ENCODE measurements at places on chromosomes 3 and 15.

- DNase-seq, result no peak
Measured at GRCh38 chr15:43316016-43316970, 14.1 kb downstream of the LCMT2 start.

DNA sequence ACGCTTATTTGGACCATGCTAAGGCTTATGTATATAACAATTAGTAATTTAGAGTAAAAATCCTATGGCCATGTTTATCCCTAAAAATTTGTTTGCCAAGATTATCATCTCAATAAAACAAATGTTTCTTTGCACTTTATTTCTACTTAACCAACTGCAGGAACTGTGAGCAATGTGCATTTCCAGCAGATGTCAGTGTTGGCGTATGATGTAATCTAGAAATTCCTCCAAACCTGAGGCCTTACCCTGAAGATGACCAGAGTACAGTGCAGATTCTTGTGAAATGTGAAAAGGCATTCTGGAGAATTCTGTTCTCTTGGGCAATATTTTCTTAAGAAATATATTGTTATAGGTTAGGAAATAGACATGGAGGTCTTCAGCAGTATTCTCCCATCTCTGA is 205.9 kb downstream of the MBNL1 start:
- DNase-seq, result no peak

DNA sequence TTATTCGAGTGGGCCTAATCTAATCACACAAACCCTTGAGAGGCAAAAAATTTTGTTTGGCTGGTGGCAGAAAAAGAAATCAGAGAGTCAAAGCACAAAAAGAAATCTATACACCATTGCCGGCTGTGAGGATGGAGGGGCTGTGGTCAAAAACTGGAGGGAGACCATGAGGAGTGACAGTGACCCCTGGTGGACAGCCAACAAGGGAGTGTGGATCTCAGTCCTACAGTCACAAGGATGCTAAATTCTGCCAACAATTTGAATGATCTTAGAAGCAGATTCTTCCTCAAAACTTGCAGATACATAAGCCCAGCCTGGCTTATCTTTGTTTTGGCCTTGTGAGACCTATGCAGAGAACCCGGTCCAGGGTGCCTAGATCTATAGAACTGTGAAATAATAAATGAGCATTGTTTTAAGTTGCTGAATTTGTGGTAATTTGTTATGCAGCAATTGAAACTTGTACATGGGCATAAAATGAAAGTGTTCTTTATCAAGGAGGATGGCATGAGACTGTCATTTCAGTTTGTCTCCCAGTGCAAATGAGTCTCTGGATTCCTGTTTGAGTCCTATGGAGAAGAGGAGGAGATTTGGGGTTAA is 103.0 kb upstream of the ARHGEF26 start:
- DNase-seq, result no peak

DNA sequence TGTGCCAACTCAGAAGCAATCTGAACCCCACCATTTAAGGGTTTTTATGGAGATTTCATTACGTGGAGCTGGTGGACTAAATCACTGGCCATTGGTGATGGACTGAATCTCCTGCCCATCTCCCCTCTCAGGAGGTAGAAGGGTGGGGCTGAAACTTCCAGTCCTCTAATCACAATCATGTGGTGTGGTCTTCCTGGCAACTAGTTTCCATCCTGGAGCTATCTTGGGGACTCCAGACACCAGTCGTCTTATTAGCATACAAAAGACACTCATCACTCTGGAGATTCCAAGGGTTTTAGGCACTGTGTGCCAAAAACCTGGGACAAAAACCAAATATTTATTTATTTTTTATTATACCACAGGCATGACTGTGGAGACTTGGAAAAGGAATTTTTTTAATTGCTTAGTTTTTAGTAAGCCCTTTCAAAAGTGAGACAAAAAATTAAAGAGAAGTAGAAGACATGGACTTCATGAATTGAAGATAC is 203.6 kb downstream of the WNT5A start:
- DNase-seq, result no peak

DNA sequence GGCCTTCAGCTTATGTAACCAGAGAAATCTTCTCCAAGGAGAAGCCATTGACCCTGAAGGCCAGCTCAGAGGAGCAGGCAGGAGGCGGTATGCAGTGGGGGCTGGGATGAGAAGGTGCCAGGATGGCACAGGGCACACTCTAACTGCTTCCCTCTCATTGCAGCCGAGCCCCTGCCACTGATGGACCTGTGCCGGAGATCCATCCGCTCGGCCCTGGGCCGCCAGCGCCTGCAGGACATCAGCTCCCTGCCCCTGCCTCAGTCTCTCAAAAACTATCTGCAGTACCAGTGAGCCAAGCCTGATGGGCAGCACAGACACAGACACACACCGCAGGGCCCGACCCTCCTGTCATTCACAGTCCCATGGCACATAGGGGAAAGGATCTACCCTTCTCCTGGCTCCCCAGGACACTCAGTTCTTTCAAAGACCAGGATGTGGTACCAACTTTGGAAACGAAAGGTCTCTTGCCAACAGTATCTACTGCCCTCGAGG is 84.6 kb upstream of the PXYLP1 start:
- no peak for DNase-seq

GRCh38 chr3:129046037-129046731 is 14.4 kb upstream of the GP9 start:
- DNase-seq, result no peak

GRCh38 chr3:157394411-157394810 is 42.2 kb upstream of the PTX3 start:
- no peak for DNase-seq

- DNase-seq, result no peak
Measured at GRCh38 chr15:67744331-67745072, 80.8 kb upstream of the SKOR1 start.

DNA sequence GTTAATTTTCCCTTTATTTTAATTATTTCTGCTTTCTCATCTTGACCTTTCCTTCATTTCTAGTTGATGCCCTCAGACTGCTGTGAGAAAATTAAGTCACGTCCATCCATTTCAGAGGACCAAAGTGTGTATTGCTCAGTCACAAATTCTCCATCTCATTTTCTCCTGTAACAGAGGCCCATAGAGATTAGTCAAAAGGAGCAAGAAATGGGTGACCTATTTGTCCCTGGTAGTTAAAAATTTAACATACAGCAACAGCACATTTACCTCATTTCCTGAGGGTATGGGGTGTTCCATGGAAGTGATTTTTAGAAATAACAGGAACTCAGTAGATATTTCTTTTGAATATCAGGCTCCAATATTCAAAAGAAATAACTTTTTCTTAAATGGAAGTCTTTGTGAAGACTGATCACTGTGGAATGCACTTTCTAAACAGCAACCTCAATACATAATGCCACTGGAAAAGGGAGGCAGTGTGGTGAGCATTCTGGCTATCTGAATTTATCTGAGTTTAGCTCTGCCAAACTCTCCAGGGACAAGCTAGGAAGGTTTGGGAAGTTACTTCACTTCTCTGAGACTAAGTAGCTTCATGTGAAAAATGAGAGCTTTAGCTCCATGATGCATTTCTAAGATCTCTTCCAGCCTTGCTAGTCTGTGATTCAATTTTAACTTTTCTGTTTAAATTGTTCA is 808.2 kb downstream of the SQOR start:
- no peak for DNase-seq

- DNase-seq, result peak; percentile 30
Measured at GRCh38 chr15:75454471-75455378, 3.2 kb upstream of the SIN3A start.

GRCh38 chr15:63920504-63921175 is 86.9 kb upstream of the HERC1 start:
- no peak for DNase-seq

DNA sequence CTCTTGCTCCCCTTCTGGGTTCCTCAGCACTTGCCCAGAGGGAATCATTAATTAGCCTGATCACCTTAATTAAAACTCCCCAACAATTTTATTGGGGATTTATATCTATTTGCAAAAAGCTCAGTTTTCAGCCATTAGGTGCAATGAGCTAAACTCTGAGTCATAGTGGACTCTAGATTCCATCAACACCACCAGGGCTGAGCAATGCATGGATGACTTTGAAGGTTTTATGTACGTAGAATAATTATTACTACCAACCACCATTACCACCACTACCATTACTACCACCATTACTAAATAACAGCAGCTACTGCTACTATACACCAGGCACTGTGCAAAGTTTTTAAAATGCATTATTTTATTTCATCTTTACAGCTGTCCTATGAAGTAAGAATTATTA is 81.2 kb downstream of the ZNF621 start:
- no peak for DNase-seq

GRCh38 chr15:26838742-26839460 is 28.0 kb upstream of the GABRA5 start:
- no peak for DNase-seq

DNA sequence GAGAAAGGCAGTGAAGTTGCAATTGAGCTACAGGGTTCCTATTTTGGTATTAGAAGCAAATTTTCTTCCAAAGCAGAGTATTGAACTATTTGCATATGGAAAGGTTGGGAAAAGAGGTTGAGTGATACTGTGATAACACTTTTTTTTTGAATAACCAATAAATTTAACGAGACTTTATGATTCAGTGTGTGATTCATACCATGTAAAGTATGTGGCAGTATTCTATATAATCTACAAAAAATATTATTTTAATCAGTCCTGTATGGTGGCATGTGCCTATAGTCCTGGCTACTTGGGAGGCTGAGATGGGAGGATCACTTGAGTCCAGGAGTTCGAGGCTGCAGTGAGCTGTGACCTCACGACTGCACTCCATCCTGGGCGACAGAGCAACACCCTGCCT is 206.9 kb downstream of the BBX start:
- no peak for DNase-seq

DNA sequence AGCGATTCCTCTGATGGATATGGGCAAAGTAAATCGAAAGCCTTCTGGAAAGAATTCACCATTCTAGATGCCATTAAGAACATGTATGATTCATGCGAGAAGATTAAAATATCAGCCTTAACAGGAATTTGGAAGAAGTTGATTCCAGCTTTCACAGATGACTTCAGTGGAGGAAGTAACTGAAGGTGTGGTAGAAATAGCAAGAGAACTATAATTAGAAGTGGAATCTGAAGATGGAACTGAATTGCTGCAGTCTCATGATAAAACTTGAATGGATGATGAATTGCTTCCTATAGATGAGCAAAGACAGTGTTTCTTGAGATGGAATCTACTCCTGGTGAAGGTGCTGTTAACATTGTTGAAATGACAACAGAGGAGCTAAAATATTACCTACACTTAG is 30.1 kb upstream of the TBC1D23 start:
- no peak for DNase-seq

- no peak for DNase-seq
Measured at GRCh38 chr3:102237838-102238237, 197.0 kb upstream of the ZPLD1 start.

GRCh38 chr15:34951993-34952392 is 17.5 kb downstream of the AQR start:
- no peak for DNase-seq

- DNase-seq, result no peak
Measured at GRCh38 chr3:94137377-94137776, 74.5 kb downstream of the NSUN3 start.

DNA sequence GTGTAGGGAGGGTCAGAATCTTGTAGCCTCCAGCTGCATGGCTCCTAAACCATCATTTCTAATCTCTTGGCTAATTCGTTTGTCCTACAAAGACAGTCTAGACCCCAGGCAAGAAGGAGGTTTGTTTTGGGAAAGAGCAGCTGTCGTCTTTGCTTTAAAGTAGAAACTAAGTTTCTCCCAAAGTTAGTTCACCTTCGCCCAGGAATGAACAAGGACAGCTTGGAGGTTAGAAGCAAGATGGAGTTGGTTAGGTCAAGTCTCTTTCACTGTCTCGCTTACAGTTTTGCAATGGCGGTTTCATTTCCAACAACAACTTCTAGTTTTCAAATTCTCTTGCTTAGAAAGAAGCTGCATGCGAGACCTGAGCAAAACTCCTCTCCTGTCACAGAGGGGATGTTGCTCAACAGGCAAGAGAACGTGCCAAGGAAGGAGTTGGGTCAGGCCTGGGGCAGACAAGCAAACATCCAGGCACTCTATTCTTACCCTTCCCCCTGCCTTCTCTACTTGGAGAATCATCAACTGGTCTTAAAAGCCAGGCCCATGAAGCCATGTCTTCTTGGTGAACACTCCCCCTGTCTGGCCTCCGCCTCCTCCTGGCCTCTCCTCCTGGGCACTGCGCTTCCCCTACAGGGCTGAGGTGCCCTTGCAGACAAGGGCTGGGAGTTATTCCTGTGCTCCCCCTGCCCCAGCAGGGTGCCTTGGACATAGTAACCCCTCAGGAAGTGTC is 57.6 kb downstream of the TMEM44 start:
- no peak for DNase-seq

DNA sequence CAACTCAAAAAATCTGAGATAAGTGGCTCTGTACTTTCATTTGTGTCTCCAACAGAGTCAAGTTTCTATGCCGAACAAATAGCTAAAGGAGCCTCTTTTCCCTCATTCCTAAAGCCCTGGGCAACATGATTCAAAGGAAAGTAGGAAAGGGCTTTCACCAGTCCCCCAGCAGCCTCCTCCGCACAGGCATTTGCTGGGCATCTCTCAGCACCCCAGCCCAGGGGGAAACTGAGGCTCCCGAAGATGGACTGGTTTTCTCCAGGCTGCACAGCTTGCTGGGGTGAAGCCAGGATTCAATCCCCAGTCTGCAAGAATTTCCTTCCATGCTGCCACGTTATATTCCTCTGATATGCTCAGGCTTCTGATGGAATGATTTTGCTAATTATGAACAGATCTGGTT is 163.8 kb downstream of the OCA2 start:
- no peak for DNase-seq

- DNase-seq, result no peak
Measured at GRCh38 chr15:37594417-37594816, 340.0 kb upstream of the TMCO5A start.

DNA sequence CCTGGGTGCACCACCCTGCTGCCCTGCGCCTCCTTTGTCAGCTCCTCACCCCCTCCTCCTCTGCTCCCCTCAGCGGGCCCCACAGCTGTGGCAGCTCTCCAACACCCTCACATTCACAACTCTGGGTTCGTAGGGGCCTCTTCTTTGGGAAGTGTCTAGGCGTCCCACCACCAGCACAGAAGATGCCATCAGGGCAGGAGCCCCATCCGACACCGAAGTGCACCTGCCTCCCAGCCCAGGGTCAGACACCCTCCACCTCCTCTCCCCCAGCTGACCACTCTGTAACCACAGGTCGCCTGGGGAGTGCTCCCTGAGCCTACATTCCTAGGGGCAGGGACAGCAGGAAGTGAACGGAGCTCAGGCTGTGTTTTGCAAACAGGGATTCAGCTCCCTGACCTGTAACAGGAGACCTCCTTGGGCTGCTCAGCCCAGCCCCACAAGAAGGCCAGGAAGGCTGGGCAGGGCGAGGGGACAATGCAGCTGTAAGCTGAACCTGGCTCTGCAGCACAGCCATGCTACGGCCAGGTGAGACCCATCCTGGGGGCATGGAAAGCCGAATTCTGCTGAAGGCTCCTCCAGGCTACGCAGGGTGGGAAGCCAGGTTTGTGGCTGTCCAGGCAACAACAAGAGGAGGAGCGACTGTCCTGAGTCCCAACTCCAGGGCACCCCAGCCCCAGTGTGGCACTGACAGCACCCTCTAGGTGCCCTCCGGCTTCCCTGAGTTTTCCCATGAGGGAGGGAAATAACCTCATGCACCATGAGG is 269.0 kb downstream of the GOLGA6L6 start:
- DNase-seq, result no peak

Data from amygdala (tissue), 56 donors.